ENCODE measurements at places on chromosomes 4 and X.

DNA sequence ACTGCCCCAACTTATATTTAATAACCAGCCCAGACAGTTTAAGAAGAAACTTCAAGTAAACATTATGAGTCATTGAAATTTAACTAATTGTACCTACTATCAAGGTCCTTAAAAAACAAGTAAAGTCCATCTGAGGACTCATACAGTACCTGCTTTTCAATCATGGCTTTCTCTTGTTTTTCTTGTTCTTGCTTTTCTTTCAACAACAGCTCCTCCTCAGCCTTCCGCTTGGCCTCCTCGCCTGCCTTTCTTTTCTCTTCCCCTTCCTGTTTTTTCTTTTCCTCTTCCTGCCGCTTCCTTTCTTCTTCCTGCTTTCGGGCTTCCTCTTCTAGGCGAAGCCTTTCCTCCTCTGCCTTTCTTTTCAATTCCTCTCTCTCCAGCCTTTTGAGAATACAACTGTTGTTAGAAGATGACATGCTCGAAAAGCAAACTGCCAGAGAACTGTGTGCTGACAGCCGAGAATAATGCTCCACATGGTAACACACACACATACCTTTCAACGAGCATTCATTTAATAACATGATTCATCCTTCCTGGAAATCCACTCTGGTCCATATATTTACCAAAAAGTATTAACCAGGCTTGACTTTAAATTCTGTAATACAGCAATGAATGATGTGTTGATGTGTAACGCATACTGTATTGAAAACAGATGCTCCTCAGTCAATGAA lies 25.2 kb upstream of the BCLAF3 start:
- no peak for DNase-seq

DNA sequence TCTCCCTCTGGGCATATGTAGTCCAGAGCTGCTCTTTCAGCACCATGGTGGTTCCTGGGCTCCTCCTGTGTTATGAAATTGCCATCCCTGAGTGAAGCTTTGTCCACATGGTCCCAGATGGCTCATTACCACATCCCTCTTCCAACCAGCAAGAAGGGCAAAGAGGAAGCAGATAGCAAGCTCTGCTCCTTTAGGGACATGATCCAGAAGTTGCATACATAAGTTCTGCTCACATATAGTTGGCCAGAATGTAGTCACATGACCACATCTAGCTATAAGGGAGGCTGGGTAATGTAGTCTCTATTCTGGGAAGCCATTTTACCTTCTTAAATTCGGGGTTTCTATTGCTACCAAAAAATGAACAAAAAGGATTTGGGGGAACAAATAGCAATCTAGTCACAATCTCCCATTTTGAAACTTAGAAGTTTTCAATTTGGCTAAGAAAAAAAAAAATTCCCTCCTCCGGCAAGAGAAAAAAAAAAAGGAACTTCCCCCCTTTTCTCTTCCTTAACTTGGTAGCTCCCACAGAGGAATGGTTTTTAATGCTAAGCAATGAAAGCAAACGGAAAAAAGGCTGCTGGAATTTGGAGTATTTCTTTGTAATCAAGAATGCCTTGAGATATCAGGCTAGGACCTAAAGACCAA lies 88.2 kb upstream of the USP9X start:
- DNase-seq = no peak

GRCh38 chr4:169098054-169098497 lies 88.0 kb upstream of the CBR4 start:
- no peak for DNase-seq

GRCh38 chr4:163243297-163243981 lies 76.7 kb upstream of the NAF1 start:
- DNase-seq = no peak

GRCh38 chr4:155802190-155802959 lies 43.6 kb downstream of the GUCY1B1 start:
- no peak for DNase-seq

Measured in activated CD4-positive, CD25-positive, alpha-beta regulatory T cell (primary cell).